ENCODE measurements at places on chromosomes 3 and 15.

- no peak for DNase-seq
Observed at GRCh38 chr3:146033950-146034349, 127.0 kb downstream of the PLOD2 start.

GRCh38 chr15:40081691-40082194 is 26.9 kb downstream of the BMF start:
- no peak for DNase-seq

DNA sequence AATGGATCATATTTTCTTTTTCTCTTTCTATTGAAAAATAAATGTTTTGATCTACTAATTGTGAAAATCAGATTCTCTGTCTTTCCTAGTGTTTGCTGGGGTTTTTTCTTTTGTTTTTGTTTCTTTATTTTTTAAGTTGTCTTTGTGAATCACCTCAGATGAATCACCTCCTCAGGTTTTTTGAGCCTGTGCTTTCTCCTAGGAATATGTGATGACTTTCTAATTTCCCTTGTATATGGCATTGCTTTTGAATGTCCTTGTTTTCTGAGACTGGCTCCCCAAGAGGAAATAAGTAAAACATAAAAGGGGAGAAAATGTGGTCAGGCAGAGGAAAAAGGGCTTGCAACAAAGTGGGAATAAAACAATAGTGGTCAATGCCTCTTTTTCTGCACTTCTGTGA is 750.0 kb downstream of the ZPLD1 start:
- DNase-seq = no peak

DNA sequence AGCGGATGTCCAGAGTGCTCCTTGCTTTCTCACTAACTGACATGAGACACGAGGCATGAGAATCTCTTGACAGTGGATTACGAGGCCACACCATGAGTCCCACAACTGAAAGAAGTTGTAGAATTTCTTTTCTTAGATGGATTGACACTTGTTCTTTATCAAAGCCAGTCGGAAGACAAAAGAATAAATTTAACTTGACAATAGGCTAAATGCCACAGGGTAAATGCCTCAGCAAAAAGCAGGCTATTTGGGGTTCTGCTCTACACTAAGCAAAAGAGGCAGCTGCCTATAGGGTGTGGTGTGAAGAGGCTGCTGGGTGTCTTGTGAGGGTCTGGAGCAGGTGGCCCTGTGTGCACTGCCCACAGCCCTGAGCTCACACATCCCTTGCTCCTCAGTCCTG is 135.1 kb upstream of the SEMA6D start:
- no peak for DNase-seq
